ENCODE measurements at places on chromosomes 1 and 21.

DNA sequence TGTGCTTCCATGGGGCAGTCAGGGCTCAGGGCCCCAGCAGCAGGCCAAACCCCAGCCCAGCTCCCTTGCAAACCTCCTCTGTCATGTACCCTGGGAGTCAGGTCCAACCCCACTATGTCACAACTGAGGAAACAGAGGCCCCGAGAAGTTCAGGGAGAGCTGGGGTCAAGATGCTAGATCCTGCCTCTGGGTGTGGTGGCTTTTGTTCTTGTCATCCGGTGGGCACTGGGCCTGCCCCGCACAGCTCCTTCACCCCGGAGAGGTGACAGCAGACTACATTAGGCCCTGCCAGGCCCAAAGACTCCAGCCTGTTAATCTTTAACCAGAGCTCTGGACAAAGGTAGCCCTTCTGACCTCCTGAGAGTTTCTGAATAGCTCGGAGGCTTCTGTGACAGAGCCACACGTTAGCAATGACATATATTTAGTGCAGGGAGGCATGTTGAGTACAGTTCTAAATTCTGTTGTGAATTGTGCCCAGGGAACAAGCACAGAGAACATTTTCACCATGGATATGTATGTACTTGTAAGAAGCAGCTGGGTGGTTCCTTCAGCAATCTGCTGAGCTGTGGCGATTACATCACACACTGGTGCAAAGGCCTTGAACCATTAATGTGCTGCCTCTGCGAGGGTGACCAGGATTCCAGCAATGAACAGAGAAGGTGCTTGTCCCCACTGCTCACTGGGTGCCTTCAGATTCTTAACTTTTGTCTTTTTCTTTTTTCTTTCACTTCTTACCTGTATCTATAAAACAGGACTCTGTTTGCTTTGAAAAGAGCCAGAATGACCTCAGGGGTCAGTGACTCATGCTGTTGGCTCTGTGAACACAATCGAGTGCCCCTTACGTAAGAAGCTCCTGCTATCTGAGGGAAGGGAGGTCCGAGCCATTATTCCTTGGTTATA lies 102.8 kb downstream of the RHOU start:
- peak; percentile 50 for ATAC-seq

DNA sequence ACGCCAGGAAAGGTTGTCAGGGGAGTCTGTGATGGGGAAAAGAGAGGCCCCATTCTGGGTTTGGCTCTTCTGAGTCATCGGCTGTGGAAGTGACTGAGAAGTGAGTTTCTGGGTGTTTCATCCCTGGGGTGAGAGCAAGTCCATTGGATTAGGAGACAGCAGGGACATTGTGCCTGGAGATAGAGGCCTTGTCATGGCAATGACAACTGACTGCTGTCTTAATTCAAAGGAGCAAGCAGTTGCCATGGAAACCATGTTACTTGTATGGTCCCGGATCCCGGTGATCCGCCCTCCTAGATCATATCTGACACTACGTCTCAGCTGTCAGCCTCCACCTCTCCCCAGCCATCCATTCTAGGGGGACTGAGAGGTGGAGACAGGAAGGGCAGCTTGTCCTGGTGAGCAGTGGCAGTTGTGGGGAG lies 34.4 kb downstream of the KIAA0040 start:
- ATAC-seq = peak; percentile 80

- no peak for ATAC-seq
These were observed 85.2 kb downstream of the KIF1B start for GRCh38 chr1:10295481-10296085.

GRCh38 chr1:18512883-18513282 lies 32.2 kb downstream of the KLHDC7A start:
- ATAC-seq = no peak

DNA sequence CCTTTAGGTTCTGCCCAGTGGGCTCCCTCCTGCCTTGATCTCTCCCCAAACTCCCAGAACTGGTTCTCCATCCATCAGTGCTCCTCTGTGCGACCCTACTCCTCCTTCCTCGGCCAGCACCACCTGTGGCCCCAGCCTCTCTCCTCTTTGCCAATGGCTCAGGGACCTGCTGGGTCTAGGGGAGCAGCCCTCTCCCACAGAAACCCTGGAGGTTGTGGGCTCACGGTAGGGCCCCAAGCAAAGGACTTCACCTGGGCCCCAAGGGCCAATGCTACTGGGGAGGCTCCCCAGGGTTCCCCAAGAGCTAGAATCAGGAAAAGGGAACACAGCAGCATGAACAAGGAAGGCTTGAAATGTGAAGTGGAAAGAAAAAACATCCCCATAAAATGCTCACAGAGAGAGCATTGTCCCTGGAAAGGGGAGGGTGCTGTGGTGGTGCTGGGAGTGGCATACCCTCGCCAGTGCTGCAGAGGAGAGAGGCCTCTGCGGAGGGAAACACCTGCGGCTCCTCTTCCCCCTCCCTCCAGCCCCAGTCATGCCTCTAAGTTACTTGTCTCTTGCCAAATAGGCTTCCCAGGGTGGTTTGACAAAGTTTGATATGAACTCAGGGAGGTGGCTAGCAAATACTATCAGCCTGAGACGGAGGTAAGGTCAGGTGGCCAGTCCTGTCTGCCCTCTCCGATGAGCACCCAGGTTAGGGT lies 2.5 kb downstream of the TMEM63A start:
- ATAC-seq = no peak

GRCh38 chr1:63635681-63636080 lies 42.5 kb downstream of the PGM1 start:
- no peak for ATAC-seq

- ATAC-seq = no peak
These were observed 1.4 kb upstream of the RBM15 start for GRCh38 chr1:110337704-110338308.

DNA sequence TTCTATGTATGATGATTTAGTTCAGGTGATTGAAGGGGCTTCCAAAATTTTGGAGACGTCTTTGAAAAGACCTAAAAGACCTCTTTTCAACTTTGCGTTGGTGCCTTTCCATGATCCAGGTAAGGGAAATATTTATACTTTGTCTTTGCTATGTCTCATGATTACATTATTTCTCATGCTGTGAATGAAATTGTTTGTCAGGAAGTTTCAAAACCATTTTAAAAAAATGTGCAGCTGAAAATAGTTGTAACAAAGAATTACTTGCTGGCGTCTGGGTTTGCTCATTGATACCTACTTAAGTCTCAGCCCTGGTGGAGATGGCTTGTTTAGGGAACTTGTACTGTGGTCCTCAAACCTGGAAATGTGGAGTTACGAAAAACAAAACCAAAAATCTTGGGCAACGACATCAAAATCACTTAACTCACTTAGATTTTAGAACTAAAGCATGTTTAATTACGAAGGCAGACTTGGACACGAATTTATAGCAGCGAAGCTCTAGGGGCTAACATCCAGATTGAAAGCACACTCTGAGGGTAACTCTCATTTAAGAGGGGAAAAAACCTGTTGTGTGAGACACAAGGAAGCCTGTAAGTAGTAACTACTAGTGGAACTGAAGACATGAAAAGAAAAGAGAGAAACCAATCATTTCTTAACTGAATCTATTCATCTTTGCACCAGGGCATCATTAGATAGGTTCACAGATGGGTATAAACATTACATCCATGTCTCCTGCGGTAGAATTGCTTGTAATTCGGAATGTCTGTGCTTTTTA lies 924 bp downstream of the HMCN1 start:
- ATAC-seq = no peak

- ATAC-seq = no peak
These were observed 69.7 kb downstream of the PRDM16 start for GRCh38 chr1:3138623-3139151.

GRCh38 chr21:42568376-42568775 lies 54.7 kb downstream of the SLC37A1 start:
- no peak for ATAC-seq

DNA sequence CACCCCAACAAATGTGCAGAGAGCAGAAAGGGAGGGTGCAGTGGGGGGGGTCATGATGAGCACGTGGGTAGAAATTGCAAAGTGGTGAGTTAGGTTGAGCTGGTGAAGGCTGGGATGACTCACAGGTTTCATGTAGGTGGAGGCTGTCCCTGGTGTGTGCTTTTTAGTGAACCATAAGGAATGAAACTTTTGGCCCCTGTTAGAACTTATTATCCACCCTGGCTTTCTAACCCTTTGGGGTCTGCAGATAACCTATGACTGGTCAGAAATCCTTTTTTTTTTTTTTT lies 46.9 kb downstream of the DOP1B start:
- peak; percentile 99 for ATAC-seq

DNA sequence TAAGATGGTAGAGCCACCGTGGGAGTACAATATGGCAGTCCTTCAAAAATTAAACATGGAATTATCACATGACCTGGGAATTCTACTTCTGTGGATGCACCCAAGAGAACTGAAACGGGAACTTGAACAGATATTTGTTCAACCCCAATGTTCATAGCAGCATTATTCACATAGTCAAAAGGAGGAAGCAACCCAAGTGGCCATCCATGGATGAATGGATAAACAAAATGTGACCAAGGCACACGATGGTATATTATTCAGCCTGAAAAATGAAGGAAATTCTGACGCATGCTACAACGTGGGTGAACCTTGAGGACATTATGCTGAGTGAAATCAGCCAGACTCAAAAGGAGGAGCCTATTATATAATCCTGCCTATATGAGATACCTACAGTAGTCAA lies 22.8 kb upstream of the LAPTM5 start:
- no peak for ATAC-seq

DNA sequence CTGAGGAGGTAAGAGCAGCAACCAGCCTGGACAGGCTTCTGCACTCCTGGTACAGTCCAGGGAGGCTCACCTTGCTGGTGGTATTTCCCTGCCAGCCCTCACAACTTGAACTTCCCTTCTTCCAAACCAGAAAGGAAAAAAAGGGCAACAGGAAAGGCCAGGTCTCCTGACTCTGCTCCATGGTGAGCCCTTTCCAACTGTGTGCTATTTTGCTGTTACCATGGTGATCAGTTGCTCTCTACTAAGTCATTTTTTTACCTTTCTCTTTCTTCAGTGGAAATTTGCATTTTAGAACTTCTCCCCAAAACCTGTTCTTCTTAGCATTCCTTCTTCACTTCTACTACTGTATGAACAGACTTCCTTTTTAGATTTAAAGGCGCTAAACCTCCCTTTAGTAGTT lies 164.3 kb downstream of the GRIK1 start:
- no peak for ATAC-seq

DNA sequence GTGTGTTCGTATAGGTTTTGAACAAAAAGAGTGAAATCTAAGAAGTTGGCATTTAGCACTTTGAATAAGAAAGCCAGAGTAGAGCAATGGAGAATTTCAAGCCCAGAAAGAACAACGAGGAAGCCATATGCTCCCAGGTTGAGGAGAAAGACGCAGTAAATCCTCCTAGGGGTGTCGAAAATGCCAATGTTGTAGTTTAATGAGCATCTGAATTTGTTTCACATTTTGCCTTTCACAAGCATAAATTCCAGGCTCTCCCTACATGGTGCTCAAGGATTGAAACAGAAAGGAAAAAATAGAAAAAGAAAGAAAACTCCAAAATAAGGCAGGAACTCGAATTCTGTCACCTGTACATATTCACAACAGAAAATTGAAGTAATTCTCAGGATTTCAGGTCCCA lies 264.7 kb upstream of the SGIP1 start:
- ATAC-seq = no peak

DNA sequence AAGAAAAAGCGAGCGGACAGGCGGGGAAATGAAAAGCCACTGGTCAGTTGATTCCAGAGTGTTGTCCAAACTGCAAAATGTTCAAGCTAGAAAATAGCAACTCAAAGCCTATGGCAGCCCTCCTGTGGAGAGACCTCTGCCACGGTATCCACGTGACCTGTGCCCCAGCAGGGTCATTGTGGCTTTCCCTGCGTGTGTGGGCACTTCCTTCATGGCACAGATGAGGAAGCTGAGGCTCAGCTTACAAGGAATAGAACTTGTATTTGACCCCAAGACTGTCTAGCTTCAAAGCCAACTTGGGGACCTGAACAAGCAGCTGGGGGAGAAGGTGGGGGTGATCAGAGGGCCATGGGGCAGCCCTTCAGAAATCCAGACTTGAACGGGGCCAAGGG lies 15.6 kb upstream of the PLEKHG5 start:
- ATAC-seq = no peak

DNA sequence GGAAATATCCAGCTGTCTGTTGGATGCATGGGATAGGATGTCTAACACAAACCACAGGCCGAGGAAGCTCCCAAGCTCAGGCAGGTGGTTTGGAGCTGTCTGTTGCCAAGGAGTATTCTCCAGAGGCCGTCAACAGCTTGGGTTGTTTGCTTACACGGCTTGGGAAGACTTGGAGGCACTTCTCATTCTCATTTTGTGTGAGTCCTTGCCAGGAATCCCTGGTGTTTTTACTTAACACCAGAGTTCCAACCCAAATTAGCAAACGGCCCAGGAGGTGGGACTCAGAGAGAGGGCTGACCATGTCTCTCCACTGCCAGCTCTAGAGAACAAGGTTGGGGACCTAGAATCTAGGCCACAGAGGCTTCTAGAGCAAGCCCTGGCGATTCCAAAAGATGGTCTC lies 72.7 kb upstream of the FAM20B start:
- ATAC-seq = no peak

DNA sequence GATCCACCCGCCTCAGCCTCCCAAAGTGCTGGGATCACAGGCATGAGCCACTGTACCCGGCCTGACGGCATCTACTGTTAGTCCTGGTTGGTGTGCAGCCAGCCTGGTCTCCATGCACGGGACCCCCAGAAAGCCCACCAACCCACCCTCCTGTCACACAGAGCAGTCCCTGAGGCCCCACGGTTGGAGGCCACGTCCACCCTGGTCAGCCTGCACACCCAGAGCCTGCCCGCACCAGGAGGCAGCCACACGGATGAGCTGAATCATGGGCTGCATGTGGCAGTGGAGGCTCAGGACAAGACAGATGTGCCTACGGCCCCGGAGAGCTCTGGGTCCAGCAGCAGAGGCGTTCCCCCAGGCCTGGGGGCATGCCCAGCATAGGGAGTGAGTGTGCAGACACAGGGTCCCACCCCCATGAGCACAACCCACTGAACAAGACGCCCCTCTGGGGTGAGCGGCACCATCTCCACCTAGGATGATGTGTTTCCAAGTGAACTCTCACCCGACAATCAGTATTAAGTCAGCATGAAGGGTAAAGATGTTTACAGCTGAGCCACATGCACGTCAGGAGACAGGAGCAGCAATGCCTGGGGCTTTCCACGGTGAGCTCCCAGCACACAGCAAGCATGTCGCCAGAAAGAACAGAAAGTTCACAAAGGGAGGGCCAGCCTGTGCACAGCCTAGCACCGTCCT lies 102.1 kb downstream of the WDR4 start:
- ATAC-seq = no peak

- ATAC-seq = no peak
These were observed 4.7 kb downstream of the POGK start for GRCh38 chr1:166843769-166844596.
